ENCODE measurements at places on chromosomes 11 and 22. TPM values are rescaled to one million over a fixed set of nuclear protein-coding genes. Genes with fewer than 3 reads are reported as not detected.

The ALDH3B1 gene
- total RNA-seq, result 126 TPM

The CD248 gene
- total RNA-seq, result not detected

The OR2AG1 gene
- total RNA-seq, result not detected

The SERGEF gene
- total RNA-seq, result 16.8 TPM

The STK33 gene
- total RNA-seq, result 3.0 TPM

Measured in A549 treated with Hydrocortisone at 1 μM for 4 hours (cell line).